ENCODE measurements at places on chromosomes 2 and 18.

DNA sequence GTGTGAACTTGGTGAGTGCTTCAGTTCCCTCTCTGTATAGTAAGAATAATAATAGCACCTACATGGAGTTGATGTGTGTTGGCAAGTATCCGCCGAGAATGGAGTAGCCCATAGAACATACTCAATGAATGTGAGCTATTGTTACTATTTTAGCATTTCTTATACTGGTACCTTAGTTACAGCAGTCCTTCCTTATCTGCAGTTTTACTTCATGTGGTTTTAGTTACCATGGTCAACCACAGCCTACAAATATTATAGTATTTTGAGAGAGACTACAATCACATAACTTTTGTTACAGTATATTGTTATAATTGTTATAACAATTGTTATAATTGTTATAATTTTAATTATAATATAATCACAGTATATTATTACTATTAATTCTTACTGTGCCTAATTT, 152.5 kb upstream of the RASGRP3 start:
- no peak for DNase-seq

DNA sequence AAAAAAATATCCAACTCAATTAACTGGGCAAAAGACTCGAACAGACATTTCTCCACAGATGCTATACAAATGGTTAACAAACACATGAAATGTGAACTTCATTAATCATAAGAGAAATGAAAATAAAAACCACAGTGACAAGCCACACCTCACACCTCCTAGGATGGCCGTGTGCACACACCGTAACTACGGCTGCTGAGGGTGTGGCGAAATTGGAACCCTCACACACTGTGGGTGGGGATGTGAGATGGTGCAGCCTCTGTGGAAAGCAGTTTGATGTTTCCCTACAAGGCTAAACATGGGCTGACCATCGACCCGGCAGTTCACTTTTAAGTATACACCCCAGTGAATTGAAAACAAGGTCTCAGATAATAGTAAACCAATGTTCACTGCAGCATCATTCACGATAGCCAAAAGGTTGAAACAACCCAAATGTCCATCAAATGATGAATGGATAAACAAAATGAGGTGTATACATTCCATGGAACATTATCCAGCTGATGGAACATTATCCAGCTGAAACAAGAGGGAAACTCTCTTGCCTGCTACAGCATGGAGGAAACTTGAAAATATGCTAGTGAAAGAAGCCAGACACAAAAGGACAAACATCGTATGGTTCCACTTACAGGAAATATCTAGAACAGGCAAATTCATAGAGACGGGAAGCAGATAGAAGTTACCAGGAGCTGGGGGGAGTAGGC, 32.2 kb downstream of the ZAP70 start:
- no peak for DNase-seq

DNA sequence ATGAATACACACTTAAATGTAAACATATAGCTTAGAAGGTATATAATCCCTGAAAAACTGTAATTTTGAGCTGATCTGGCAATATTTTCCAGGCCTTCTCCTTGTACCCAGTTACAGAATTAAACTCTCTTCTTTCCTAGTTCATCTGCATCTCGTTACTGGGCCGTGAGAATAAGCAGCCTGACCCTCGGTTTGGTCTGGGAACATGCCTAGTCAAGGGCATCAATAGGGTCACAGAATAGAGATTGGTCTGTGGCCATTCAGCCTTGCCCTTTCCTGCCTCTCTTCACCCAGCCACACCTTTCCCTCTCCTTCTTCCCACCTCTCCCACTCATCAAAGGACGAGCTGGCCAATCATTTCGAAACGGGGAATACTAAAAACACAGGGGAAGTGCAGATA, 27.3 kb downstream of the SULT1C2 start:
- DNase-seq, result no peak

DNA sequence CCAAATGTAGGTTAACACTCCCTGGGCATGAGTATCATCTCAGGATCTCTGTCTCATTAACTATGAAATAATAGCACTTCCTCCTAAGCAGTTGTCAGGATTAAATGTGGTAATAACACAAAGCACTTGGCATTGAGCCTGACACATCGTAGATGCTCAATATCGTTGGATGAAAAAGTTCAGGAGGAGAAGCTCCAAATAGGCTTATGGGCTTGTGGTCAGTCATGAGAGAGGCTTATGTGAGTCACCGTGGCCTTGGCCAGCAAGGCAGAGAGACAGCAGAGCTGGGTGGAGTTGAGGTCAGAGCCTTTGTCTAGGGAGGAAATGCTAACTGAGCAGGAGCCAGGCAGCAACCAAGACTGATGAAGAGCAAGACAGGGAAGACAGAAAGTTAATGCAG, 68.3 kb upstream of the PPM1B start:
- DNase-seq, result no peak

GRCh38 chr2:54067851-54068375, 47.5 kb upstream of the ACYP2 start:
- DNase-seq, result no peak

GRCh38 chr18:79704631-79705030, 25.0 kb downstream of the CTDP1 start:
- DNase-seq, result no peak

DNA sequence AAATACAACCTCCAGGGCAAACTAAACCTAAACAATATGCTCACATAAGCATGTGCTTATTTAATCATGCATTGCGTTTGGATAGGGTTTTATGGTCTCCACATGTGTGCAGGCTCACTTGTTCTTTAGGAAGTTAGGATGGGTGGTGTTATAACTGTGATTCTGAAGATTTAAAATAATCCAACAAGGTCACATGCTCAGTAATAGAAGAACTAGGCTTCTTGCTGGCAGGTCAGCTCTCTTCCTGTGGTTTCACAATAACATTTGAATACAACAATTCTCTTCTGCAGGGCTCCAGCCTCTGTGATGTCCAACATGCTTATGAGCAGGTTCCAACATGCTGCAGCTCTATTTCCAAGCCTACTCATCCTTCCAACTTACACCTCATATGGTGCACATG, 84.0 kb downstream of the MYL12B start:
- no peak for DNase-seq

DNA sequence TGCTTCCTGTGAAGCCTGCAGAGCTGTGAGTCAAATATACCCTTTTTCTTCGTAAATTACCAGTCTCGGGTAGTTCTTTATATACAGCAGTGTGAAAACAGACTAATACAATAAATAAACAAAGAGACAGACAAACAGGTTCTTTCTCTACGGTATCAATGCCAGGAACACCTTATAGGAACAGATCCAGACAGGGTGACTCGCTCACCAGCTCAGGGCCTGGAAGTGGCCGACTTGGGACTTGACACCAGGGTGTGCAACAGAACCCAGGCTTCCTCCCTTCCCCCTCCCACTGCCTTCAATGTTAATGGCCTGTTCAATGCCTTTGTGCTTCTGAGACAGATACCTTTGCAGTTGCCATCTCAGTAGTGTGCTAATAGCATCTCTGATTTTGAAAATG, 309.5 kb downstream of the ALK start:
- DNase-seq, result no peak

DNA sequence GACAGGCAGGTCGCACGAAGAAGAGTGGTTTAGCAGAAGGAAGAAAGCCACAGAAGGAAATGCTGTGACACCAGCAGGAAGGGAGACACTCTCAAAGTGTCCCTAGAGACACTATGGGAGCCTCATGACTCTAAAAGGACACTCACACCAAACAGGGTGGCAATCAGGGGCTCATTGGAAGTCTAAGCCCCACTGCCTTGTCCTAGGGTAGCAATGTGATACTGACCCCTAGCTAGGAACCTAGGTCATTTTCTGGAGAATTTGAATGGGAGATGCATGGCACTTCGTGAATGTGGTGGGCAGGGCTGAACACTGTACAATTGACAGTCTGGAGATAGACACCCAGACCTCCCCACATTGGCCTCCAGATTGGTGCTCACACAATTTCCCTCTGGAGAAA, 385.0 kb downstream of the EIPR1 start:
- DNase-seq, result no peak

- peak; percentile 35 for DNase-seq
Measured at GRCh38 chr18:63788447-63789096, 13.4 kb downstream of the SERPINB7 start.

DNA sequence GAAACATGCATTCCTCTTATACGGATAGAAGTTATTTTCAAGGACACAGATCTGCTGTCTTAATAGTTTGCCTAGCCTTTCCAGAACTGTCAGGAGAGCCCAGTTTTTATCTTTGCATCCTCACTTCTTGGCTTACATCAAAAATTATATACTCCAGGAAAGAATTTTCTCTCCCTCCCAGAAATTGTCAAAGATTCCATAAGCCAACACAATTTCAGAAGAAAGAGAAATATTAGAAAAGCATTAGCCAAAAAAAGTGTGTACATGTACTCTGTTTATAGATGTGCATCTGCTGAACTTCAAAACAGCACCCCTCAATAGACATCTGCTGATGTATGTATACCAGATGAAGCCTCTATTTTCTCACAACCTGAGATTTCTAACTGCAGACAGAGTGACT, 210.4 kb downstream of the METTL4 start:
- DNase-seq, result no peak

- DNase-seq, result no peak
Measured at GRCh38 chr2:224894356-224894755, 147.9 kb downstream of the DOCK10 start.

DNA sequence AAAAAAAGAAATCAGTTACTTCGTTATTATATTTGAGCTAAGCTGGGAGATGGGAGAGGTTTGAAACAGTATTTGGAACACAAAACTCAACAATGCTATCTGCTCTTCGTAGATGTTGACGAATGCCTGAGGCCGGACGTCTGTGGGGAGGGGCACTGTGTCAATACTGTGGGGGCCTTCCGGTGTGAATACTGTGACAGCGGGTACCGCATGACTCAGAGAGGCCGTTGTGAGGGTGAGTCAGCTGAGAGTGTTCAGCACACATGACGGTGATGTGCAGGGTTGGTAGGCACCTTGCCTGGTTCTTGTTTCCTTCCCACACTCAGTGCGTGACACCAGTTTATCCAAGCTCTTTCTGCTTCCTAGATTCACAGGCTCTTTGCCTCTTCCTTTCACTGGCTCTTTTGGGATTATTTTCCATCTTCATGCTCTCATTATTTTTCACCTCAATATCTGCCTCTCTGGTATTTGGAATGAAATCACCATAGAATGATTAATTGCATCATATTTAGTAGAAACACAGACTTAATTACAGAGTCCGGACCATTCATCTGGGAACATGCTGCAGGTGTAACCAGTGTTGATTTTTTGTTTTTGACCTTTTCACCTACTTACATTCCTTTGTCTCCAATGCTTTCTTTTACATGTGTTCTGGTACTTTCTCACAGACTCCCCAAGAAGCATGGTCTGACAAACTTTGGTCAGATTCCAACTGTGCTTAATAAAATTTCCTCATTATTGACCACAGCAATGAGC, 200.6 kb upstream of the RASGRP3 start:
- peak; percentile 11 for DNase-seq

- DNase-seq, result no peak
Measured at GRCh38 chr18:50594942-50595341, 35.1 kb downstream of the MAPK4 start.

GRCh38 chr2:115036818-115037217, 594.4 kb downstream of the DPP10 start:
- DNase-seq, result no peak

DNA sequence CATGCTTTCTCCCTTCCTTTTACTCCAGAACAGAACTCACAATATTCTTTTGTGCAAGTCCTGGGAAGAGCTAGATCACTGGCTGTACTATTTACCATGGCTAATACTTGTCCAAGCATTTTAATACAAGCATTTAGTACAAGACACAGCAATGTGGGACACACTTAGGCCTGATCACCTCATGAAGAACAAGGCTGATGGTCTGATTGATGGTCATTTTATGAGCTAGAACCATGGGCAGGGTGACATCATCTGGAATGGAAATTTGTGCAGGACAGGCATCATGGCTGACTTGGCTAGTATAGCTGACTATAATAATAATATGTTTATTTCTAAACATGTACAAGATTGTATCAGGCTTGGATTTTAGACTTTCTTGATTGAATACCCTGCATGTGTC, 374.2 kb upstream of the HNMT start:
- DNase-seq, result no peak

DNA sequence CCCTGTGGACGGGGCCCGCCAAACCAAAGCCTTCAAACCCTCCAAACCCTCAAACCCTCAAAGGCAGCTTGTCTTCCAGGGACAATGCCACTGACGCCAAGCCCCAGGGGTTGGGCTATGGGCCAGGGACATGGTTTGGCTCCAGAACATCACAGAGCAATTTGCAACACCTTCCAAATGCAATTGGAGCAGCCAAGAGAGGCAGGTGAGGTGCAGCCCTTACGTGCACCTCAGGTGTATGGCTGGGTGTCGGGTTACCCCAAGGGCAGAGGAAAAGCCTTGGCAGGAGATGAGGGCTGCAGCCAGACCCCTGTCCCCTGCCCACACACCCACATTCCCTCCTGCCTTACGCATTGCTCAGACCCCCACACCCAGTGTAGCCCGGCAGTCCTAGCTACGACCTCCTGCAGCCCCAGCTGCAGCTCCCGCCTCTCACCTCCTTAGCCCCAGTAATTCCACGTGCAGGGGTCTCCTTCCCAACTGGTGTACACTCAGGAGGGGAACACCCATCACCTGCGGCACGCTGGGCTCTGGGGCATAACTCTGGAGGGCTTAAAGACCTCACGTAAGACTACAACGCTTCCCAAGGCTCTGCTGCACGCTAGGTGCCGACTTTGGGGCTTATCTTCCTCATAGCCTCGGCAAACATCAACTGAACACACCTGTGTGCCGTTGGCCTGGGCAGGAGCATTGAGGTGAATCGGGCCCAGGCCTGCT, 88.7 kb downstream of the TFCP2L1 start:
- no peak for DNase-seq

GRCh38 chr2:191030521-191031154, 16.7 kb upstream of the STAT1 start:
- DNase-seq, result no peak

DNA sequence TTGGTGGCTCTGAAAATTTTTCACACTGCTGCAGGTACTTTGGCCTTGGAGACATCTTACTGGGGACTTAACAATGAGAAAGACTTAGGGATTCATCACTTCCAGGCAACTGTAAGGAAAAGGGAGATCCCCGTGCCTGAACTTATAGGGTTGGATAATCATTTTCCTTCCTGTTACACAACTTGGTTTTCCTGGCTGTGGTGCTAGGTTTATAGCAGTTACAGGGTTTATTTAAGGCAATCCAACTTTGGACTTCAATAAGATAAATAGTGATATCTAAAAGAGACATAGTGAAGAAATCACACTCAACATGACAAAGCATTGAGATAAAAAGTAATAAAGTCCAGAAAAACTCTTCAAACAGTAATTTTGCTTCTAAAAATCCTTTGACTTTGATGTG, 70.2 kb upstream of the RAPH1 start:
- DNase-seq, result no peak

- no peak for DNase-seq
Measured at GRCh38 chr2:113283704-113284284, 5.1 kb upstream of the PAX8 start.

GRCh38 chr2:165895974-165896373, 57.6 kb downstream of the TTC21B start:
- no peak for DNase-seq

DNA sequence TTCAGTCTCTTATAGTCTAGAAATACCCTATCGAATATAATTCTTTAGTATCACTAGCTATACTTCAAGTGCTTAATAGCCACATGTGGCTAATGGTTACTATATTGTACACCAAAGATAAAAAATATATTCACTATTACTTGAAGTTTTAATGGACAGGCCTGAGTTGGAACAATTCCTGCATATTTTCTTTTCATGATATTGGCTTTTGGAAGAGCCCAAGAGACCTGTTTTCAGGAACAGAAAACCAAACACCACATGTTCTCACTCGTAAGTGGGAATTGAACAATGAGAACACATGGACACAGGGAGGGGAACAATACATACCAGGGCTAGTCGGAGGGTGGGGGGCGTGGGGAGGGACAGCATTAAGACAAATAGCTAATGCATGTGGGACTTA, 334.4 kb upstream of the TRIB2 start:
- no peak for DNase-seq
